ENCODE measurements at places on chromosomes 6 and 20.

- no peak for DNase-seq
These were observed 143.3 kb upstream of the MAP3K7 start for GRCh38 chr6:90730151-90730673.

DNA sequence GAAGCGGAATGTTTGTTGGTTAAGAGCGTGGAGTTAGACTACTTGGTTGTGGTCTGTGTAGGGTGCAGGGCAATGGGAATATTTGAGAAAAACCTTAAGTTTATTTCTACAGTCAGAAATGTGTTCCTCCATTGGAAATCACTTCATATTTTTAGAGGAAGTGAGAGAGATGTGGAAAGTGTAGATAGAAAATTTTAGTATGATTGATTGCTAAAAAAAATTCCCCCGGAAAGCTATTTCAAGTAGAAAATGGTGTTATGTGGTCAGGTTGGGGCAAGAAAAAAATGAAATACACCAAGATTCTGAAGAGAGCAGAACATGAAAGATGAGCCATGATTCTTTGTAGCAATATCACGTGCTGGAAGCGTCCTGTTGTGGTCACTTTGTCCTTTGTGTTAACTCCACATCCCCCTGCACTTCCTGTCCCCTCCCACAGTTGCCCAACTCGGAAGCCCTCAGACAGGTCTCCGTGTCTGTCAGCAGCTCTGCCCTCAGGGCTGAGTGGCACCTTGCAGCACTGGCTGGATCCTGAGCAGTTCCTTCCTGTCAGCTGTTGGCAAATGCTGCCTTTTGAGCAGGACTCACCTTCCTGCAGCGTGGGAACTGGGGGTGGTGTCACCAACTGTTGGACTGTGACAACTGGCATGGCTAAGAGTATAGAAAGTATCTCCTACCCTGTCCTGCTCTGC, 137.5 kb upstream of the SLC24A3 start:
- DNase-seq, result no peak

DNA sequence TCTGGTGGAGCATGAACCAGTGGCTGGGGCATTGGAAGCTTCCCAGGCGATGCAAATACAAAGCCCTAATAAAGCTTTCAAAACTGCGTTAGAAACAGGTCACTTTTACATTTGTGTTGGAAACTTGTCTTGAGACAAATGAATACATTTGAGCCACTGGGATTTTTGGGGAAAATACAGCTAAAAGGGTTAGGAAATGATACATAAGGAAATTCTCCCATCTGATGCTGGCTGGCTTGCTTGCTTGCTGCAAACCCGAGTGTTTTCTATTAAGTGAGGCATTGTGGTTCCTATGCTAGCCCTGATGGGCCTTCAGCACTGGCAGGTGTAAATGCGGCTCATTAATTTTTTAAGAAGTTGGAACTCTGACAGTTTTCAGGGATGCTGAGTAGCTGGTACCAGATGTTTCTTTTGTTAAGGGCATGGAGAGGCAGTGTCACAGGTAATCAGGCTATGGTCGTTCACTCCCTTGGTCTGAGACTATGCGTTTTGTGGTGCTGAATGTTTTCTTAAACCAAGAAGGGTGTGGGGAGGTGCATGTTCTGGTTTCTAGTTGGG, 35.2 kb downstream of the RREB1 start:
- no peak for DNase-seq

GRCh38 chr6:51398064-51398705, 579.5 kb downstream of the TFAP2B start:
- DNase-seq, result no peak

GRCh38 chr6:132666118-132666517, 7.1 kb upstream of the TAAR1 start:
- DNase-seq, result no peak

DNA sequence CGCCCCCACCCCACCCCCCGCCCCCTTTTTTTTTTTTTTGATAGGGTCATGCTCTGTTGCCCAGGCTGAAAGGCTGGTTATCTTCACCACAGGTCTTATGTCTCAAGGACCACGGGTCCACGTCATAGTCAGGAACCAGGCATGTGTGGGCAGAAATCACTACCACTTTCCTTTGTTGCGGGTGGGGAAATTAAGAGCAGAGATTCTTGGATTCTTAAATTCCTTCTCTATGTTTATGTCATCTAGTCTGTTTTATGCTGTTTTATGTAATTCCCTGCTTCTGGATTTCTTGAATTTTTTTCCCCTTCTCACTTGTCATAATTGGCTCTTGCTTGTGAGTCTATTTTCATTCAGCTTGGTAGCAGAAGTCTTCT, 25.8 kb upstream of the PLCG1 start:
- no peak for DNase-seq

DNA sequence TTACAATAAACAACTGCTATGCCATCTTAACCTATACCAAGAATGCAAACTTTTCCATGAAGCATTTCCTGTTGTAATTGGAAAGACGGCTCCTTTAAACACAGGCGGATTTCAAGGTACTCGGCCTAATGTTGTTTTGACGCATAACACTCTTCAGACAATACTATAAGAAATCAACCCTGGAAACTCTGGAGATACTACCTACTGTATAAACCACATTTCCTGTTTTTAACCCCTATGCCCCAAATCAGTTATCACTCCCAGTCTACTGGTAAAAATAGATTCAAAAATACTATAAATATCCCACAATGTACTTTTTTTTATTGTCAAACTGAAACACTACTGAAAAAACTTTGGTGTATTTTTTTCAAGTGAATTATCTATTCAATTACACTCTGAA, 118.1 kb downstream of the IRF4 start:
- no peak for DNase-seq

DNA sequence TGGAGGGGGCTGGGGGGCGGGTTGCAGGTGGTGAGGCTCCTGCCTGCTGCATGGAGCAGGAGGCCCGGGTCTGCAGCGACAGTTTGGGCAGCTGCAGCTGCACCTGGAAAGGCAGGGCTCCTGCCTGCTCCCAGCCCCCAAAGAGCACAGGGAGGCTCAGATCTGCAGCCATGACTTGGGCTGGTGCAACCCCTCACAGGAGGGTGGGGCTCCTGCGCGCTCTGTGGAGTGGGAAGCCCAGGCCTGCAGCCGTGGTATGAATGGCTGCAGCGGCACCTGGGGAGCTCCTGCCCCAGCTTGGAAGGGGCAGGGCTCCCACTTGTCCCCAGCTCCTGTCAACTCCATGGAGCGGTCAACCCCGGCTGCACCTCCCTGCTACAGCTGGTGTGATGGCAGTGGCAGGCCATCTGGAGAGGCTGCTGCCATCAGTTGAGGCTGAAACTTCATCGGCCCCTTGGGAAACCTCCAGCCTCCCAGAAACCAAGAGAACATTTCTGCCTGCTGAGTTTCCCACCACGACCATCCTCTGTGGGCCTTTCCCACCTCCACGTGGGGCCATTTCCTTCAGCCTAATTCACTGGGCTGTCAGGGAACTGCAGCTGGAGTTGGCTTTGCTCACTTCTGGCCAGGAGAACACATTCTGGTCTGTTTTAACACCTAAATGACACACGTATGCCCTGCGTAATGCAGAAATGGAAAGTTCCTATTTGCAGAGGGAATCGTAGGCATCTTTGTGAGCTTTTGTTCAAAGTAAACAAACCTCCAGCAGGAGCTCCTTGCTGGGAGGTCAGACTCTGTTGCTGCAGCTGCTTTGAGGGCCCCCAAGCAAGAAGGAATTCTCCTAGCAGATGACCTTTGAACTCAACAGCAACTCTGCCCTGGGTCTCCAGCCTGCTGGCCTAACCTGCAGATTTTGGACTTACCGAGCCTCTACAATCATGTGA, 429.0 kb downstream of the PREX1 start:
- DNase-seq, result no peak

DNA sequence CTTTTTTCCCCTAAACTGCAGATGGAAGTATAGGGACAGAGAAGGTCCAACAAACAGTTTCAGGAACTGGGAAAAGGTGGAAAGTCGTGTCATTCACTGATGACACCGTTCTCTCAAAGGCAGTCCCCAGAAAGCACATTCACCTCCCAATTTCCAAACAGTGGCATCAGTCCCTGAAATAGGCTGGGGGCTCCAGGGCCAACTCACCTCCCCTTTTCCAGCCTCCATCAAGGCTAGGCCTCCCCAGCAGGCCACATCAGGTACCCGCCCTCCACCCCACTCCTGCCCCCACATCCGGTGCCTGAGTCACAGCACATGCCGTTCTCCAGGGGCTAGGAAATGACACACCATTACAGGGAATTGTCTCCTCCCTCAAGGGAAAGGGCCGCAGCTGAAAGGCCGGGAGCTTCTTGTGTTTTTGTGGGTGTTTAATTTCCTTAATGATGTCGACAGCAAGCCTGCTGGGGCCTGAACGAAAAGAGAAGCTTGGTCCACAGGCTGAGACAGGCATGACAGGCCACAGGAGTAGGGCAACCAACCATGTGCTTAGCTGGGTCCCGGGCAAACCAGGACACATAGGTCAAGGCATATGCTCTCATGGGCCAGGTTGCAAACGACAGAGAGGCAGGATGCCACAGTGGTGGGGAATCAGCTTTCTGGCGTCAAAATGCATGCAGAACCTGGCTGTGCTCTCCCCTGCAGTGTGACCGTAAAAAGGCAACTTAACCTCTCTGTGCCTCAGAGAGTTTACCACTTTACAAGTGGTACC, 39.2 kb downstream of the ZMYND8 start:
- peak; percentile 79 for DNase-seq

DNA sequence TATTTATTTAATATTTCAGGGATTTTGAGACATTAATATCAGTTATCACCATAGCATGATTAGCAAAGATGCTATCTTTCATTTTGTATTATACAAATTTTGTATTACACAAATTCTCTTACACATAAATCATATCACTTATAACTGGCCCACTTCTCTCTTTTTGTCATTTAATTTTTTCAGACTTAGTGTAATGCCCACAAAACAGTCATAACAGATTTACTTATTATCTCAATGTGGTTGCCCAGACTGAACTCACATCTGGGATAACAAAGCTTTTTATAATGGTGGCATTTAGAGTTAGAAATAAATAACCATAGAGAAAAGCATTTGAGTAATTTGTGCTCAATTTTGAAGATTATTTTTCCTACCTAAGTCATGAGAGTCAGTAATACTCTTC, 148.3 kb downstream of the TFAP2B start:
- no peak for DNase-seq

GRCh38 chr20:44961870-44962267, 1.7 kb upstream of the TOMM34 start:
- no peak for DNase-seq

GRCh38 chr20:62304331-62305148, 1.7 kb downstream of the ADRM1 start:
- DNase-seq, result no peak

DNA sequence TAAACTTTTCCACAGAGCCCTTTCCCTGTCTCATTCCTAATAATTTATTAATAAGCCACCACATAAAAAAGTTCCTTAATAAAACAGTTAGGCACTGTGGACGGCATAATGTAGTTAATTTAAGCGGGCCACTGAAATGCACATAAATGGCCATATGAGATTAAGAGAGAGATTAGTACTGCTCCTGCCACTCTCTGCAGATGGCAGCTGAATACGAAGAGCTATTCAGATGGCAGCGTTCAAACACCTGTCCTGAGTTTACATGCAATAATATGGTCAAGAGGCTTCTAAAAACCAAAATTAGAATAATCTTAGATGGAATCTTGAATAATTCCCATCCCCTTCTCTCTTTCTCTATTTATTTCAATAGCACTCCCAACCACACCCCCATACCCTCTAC, 461.8 kb downstream of the PKHD1 start:
- no peak for DNase-seq

- no peak for DNase-seq
These were observed 54.0 kb upstream of the IPCEF1 start for GRCh38 chr6:154410619-154411072.

- DNase-seq, result no peak
These were observed 281.3 kb downstream of the BMP7 start for GRCh38 chr20:56985066-56985685.

- DNase-seq, result peak; percentile 87
These were observed 10.1 kb downstream of the EZR start for GRCh38 chr6:158808941-158809678.

DNA sequence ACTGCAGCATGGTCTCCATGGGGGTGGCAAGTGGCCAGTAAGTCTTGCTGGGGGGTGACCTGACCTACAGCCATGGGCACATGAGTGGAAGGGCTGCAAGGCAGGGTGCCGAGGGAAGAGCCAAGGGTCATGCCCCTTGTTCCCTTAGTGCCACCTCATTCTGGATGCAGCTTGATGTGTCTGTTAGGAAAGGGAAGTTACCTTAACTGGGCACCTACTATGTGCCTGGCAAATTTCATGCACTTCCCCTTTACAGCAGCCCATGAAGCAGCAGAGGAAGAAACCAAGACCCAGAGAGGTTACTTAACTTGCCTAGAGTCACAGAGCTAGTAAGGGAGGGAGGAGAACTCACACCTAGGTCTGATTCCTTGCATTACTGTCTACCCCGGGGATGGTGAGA, 174.0 kb downstream of the MRPL14 start:
- DNase-seq, result no peak

- no peak for DNase-seq
These were observed 602.7 kb downstream of the PRKN start for GRCh38 chr6:162124710-162125435.

DNA sequence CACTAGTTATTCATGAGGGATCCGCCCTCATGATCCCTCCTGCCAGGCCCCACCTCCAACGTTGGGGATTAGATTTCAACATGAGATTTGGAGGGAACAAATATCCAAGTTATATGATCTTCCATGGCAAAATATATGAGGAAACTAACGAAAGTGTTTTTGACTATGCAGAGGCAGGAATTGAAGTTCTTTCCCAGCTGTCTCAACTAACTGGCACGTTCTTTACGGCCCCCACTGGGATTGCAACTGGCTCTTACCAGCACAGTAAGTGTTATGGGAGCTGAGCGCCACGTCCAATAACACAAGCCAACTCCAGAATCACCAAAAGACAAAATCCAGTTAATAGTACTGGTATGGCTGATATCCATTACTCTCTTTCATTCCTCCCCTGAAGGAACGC, 66.6 kb downstream of the ECT2L start:
- DNase-seq, result no peak

- DNase-seq, result no peak
These were observed 74.9 kb downstream of the FOXO3 start for GRCh38 chr6:108635505-108636226.

GRCh38 chr6:16367571-16367970, 129.2 kb downstream of the GMPR start:
- no peak for DNase-seq

GRCh38 chr6:21189759-21190158, 403.8 kb upstream of the SOX4 start:
- no peak for DNase-seq

DNA sequence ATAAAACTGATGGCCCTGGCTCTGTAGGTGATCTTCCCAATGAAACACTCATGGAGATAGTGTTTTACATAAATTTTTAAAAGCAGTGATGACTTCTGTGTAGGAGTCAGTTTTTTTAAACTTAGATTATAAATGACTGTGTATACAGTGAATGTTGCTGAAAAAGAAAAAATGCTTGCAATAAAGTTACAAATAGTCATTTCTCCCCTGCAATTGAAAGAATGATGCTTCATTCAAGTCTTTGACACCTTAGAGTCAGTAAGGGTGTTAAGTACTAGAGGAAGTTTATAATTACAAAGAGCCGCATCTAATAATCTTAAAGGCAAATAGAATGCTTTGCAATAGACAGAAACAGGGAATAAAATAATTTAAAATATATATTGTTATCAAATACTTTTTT, 27.6 kb downstream of the ZNF292 start:
- no peak for DNase-seq

Measured in Peyer's patch (tissue), 4 donors.